Iris pigment epithelial cell (primary cell): ENCODE measurements at places on chromosomes 4 and X.
A peak's percentile ranks its signal among the peaks of the same experiment; 100 is the strongest.

GRCh38 chr4:5137927-5138326, 86.6 kb downstream of the STK32B start:
- no peak for DNase-seq

- DNase-seq = peak; percentile 52
These were observed 105.0 kb downstream of the SHROOM3 start for GRCh38 chr4:76539979-76540378.

- peak; percentile 31 for DNase-seq
These were observed 313.0 kb downstream of the ARHGAP10 start for GRCh38 chr4:148044912-148045352.

- no peak for DNase-seq
These were observed 9.4 kb downstream of the MGST2 start for GRCh38 chr4:139674875-139675550.

DNA sequence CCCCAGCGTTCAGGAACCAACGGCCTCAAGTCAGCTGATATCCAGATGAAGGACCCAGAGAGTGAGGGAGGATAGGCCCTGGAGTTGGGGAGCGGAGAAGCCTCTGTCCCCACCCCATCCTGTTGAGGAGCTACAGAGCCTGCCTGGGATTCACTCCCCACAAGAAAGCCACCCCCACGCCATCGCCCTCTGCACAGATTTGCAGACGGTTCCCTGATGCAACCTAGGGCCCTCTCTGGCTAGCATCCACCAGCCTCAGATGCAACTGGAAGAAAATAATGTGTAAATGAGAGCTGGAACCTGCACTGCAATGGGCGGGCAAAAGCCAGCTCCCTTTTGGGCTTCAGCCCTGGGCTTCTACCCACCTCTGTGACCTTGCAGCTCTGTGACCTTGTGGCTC, 185.6 kb downstream of the BCOR start:
- no peak for DNase-seq

DNA sequence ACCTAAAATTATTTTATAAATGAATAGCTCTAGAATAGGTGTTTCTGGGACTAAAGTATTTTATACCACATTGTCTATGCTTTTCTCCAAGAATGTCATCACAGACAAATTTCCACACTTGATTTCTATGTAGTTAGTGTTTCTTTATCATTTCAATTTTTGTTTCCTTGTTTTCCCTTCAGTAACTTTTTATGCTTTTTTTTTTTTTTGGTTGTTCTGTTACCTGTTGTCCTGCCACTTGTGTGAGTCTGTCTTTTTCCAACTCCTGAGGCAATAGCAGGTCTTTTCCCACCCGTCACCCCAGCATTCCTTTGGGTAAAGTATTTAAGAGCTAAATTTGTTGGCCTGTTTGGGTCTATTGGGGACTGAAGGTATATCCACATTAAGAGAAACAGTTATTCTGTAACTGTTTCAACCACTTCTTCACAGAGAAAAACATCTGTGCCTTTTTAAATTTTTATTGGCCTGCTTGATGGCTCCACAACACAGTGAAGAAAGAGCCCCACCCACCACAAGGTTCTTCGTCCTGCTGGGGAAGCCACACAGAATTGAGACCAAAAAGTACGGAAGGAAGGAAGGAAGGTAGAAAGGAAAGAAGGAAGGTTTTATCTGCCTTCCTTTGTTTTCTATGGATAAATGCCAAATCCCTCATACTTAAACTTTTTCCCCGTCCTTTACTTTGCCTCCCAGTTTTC, 17.7 kb upstream of the GPC3 start:
- no peak for DNase-seq
